ENCODE measurements at places on chromosomes 2 and 18.

DNA sequence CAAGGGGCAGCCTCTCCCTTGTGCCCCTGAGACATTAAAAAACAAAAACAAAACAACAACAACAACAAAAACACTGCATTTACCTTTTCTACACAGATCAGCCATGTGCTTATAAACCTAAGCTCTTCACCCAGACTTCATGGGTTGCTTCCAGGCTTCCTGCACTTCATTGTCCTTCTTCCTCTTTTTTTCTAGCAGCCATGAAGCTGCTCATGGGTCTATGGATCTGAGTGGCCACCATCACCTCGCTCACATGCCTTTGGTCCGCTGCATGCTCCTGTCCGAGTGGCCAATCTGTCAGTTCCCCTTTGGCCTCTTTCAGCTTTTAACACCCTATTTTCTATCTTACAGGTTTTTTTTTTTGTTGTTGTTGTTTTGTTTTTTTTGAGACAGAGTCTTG, 9.0 kb upstream of the TET3 start:
- DNase-seq = no peak

GRCh38 chr2:157254041-157254440, 3.5 kb upstream of the GALNT5 start:
- DNase-seq = no peak

- DNase-seq = peak; percentile 16
Measured at GRCh38 chr2:71452565-71452964, 796 bp upstream of the DYSF start.

GRCh38 chr2:234881413-234882241, 70.2 kb upstream of the SH3BP4 start:
- DNase-seq = peak; percentile 29

- DNase-seq = no peak
Measured at GRCh38 chr2:217467331-217467730, 535.5 kb downstream of the TNS1 start.
